Ovary (tissue), 10 donors: ENCODE measurements at places on chromosomes 1 and 21.

GRCh38 chr21:38973552-38973951, 167.8 kb downstream of the ETS2 start:
- DNase-seq = no peak

DNA sequence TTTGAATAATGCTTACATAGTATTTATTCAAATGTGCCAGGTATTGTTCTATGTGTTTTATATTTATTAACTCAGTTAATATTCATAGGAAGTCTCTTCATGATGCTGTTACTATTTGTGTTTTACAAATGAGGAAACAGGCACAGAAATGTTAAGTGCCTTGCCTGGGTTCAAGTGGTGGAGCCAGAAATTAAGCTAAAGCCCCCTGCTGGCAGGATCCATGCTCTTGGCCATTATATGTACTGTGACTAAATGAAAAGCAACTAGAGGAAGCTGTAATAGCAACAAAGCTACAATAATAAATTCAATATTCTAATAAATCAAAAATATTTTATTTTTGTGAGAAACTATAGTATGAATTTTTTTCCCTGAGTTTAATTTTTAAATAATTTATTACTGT, 30.0 kb downstream of the IARS2 start:
- DNase-seq = no peak

- DNase-seq = no peak
Observed at GRCh38 chr1:107830075-107830474, 134.9 kb downstream of the VAV3 start.

GRCh38 chr1:109877317-109877771, 33.3 kb upstream of the CSF1 start:
- DNase-seq = peak; percentile 67

DNA sequence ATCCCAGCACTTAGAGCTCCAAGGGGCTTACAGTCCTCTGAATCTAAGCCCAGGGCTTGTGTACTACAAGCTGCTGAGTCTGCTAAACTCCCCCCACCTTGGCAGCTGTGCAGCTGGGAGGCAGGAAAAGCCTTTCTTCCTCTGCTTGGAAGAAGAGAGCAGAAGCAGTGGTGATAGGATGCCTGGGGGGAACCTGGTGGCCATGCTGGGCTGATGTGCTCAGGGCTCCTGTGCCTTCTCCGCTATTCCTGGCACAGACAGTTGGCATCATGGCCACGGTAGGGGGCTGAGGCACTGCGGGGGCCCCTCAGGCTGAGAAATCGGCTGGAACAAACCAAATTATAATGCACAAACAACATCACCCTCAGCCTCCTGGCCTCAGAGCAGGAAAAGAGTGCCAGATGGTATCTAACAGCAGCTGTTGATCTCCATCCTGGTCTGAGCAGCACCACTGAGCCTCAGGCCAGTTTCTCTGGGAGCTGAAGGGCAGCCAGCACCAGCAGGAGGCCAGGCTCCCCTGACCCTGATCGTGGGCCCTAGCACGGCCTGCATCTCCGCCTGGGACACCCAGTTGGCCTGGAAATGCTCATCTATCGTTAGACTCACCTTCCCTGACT, 35.8 kb downstream of the ECE1 start:
- DNase-seq = peak; percentile 81

- DNase-seq = no peak
Observed at GRCh38 chr1:147625362-147625995, 44.8 kb downstream of the ACP6 start.

GRCh38 chr1:179966551-179966950, 11.9 kb downstream of the CEP350 start:
- DNase-seq = no peak

GRCh38 chr1:225866061-225866837, 15.9 kb downstream of the TMEM63A start:
- no peak for DNase-seq

- no peak for DNase-seq
Observed at GRCh38 chr1:44608141-44608540, 66.1 kb downstream of the TMEM53 start.

GRCh38 chr1:232329103-232329813, 300.7 kb downstream of the SIPA1L2 start:
- DNase-seq = no peak

DNA sequence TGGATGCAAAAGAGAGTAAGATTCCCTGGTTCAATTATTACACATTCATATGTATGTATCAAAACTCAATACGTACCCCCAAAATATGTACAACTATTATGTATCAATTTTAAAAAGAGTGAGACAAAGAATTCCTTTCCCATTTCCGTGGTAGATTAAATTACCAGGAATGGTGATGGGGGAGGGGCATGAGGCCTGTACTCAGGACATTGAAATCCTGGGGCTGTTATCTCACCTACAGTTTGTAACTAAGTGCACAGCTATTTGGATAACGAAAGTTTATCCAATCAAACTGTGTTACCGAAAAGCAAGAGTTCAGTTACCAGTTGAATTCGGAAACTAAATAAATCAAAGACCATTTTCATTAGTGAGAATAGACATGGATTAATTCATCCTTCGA, 8.3 kb upstream of the ESRRG start:
- DNase-seq = no peak

GRCh38 chr1:154176337-154176736, 15.6 kb downstream of the TPM3 start:
- DNase-seq = no peak

- DNase-seq = no peak
Observed at GRCh38 chr1:234628089-234628488, 18.1 kb upstream of the IRF2BP2 start.

- peak; percentile 47 for DNase-seq
Observed at GRCh38 chr1:81679942-81680341, 120.8 kb upstream of the ADGRL2 start.

GRCh38 chr1:16926491-16927073, 4.9 kb downstream of the CROCC start:
- no peak for DNase-seq

DNA sequence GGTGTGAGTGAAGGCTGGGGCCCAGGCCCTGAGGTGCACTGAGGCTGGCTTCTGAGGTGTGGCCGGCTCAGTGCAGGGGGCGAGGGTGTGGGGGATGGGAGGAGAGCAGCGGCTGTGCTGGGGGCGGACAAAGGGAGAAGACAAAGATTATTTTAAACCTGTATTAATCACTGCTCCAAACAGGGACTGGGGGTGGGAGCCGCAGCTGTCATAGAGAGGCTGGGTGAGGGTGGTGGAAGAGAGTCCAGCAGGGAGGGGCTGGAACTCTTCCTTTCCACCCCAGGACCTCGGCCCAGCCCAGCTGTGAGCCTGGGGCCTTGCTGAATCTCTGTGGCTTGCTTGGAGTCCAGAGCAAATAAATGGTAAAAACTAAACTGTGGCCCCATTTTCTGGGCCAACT, 106.9 kb downstream of the KCND3 start:
- no peak for DNase-seq

- no peak for DNase-seq
Observed at GRCh38 chr1:204025917-204026707, 46.8 kb upstream of the SOX13 start.

DNA sequence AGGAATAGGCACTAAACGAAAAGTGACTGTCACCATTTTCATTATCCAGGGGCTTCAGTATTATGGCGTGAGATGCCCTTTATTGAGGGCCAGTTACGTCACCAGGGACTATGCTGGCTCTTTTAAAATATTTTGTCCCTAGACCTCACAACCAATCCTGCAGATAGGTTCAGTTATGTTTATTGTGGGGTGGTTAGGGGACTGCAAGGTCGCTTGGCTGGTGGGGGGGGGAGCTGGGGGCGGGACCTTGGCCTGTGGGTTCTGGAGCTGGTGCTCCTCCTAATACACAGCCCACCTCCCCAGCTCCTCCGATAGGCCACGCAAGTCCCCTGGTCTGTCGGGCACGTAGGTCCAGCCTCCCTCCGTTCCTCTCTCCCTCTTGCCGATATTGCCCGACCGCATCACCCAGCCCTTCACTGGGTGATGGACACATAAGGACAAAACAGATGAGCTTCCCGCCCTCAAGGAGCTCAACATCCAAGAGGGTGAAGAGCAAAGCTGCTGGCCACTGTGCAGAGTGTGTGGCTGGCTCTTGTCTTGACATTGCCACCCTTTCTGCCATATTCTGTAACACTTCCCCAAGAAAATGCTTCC, 271.8 kb downstream of the MATN1 start:
- no peak for DNase-seq

DNA sequence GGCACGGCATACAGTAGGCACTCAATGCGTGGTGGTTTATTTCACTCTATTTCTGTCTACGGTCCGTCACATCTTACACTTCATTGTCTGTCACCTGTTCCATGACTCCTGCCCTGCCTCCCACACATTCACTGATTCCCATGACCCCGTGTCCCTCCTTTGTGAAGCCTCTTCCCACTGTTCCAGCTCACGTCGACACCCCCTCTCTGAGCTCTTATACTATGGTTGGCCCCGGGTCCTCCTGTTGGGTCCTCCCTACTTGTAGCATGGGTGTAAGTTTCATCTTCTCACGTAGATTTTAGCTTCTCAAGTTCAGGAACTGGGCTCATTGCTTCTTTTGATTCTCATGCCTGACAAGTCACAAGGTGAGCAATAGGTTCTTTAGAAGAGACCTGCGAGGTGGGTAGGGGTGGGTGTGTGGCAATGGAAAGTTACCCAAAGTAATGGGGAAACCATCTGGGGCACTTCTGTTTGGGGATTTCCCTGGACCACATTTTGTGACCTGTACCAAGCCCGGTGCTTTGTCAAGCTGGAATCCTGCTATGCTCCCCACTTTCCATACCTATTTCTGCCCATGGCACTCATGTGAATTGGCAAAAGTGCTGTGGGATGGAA, 22.1 kb upstream of the IL10 start:
- DNase-seq = no peak

DNA sequence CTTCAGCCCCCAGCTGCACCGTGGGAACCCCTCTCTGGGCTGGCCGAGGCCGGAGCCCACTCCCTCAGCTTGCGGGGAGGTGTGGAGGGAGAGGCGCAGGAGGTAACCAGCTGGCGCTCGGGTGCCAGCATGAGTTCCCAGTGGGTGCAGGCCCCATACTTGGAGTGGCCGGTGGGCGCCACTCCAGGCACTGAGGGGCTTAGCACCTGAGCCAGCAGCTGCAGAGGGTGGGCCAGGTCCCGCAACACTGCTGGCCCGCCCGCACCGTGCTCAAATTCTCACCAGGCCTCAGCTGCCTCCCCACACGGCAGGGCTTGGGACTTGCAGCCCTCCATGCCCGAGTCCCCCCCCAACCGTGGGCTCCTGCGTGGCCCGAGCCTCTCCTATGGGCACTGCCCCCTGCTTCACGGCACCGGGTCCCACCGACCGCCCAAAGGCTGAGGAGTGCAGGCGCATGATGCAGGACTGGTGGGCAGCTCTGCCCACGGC, 47.2 kb downstream of the LRRC53 start:
- no peak for DNase-seq

GRCh38 chr1:210117681-210118170, 114.9 kb upstream of the SERTAD4 start:
- DNase-seq = no peak

GRCh38 chr21:42580793-42581321, 67.2 kb downstream of the SLC37A1 start:
- DNase-seq = no peak

DNA sequence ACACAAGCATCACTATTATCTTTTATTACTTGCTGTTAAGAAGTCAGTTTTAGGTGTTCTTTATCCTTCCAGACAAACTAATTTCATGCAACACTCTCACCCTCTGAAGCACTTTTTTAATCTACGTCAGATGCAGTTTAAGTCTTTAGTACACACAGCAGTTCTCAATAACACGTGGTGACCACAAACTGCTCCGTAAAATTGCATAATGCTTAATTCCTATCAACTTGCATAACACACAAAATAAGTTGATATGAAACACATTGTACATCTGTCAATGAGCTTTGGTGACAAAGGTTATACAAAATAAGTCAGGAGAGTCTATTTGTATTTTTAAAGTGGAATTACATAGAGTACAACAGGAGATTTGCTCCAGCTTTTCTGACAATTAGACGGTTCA, 140.9 kb upstream of the ETS2 start:
- DNase-seq = no peak

GRCh38 chr1:183577897-183578465, 12.3 kb downstream of the NCF2 start:
- no peak for DNase-seq

- no peak for DNase-seq
Observed at GRCh38 chr21:14869984-14870852, 194.6 kb downstream of the NRIP1 start.

- no peak for DNase-seq
Observed at GRCh38 chr1:72009173-72010093, 272.9 kb downstream of the NEGR1 start.

- DNase-seq = no peak
Observed at GRCh38 chr1:172670316-172670715, 11.4 kb downstream of the FASLG start.

DNA sequence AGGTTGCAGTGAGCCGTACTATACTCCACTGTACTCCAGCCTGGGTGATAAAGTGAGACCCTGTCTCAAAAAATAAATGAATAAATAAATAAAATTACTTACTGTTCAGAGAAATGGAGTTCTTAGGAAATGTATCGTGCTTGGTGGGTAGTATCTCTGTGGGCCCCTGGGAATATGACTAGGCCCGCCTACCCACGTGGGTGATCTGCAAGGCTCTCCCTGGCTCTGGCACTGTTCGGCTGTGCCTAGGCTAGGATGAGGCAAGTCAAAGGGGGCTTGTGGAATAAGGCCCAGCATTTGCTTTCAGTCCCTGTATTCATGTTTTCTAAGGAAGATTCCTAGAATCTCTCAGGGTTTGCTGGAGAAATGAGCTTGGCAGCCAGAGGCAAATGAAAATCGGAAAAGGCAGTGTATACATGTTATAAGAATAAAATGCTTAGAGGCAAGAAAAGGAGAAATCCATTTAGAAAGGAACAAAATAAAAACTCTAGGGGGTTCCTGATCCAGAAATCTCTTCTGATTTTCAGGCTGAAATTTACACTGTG, 4.5 kb upstream of the CSRP1 start:
- DNase-seq = no peak

GRCh38 chr1:19462781-19463503, 22.4 kb downstream of the CAPZB start:
- DNase-seq = no peak

DNA sequence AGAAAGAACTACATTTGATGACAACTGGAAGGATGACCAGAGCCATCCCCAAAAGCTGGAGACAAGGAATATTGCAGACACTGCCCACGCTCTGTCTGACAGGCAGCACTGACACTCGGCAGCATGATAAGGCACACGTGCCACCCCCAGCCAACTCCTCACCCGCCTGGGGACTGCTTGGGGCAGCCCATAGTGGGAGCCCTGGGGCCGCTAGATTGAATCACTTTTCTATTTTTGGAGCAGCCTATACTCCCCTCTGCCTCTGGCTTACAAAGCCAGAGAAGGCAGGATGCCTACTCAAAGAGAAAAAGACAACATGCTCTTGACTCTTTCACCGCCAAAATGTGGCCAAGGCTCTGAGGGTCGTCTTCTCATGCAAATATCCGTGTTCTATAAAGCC, 1.3 kb downstream of the SMG5 start:
- no peak for DNase-seq
